ENCODE measurements at places on chromosomes 13 and 19.
A peak's percentile ranks its signal among the peaks of the same experiment; 100 is the strongest.

- no peak for DNase-seq
These were observed 310.8 kb upstream of the KLF12 start for GRCh38 chr13:74444864-74445479.

DNA sequence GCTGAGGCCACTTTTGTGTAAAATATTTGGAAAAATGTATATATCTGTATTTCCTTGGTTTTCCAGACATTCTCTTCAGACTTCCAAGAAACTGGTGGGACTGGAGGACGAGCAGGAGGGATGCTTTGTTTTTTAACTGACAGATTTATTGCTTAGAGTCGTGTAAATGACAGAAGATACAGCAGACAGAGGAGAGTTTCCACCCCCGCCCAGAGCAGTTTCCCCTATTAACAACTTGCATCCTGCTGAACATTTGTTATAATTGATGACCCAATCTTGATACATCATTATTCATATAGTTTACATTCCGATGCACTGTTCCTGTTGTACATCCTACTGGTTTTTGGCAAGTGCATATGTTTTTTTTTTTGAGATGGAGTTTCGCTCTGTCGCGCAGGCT is 7.1 kb upstream of the DOCK6 start:
- no peak for DNase-seq

DNA sequence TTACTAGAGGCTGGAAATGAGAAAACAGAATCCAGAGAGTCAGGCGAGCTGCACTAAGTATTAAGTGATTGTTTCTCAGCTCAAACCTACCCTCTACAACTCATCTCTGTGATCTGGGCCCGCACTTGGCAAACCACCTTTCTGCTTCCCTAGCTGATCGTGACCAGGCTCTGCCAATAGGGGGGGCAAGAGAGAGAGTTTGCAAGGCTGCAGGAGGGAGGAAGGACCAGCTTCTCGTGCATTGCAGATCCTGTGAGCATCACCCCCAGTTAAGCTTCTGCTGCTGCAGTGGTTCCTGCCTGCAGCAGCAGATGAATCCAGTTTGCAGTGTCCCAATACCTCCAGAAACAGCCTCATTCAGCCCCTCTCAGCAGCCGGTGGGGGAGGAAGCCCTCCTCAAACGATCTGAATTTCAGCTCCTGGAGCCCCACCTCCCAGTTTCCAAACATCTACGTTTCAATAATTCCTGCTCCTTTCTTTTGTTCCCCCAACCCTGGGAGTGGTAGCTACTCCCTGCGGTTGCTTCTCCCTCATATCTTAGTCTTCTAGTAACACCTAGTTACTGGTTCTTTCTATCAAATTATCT is 20.0 kb downstream of the XRCC1 start:
- DNase-seq, result peak; percentile 75

DNA sequence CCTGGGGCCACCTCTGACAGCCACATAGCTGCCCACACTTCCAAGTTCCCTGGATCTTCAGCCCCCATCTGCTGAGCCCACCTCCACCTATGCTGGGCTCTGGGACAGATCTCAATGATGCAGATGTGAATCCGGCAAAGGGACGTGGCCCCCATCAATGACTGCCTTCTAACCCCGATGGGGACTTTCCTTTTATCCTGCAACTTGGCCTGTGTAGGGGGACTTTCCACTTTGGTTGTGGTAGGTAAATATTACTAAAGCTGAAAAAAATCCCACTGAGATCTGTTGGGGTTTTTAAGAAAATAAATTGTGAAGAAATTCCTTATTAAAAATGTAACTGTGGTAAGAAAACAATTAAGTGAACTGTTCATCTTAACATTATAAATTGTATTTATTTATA is 20.8 kb upstream of the ASPDH start:
- no peak for DNase-seq

GRCh38 chr13:98938801-98939200 is 39.1 kb downstream of the DOCK9 start:
- no peak for DNase-seq

DNA sequence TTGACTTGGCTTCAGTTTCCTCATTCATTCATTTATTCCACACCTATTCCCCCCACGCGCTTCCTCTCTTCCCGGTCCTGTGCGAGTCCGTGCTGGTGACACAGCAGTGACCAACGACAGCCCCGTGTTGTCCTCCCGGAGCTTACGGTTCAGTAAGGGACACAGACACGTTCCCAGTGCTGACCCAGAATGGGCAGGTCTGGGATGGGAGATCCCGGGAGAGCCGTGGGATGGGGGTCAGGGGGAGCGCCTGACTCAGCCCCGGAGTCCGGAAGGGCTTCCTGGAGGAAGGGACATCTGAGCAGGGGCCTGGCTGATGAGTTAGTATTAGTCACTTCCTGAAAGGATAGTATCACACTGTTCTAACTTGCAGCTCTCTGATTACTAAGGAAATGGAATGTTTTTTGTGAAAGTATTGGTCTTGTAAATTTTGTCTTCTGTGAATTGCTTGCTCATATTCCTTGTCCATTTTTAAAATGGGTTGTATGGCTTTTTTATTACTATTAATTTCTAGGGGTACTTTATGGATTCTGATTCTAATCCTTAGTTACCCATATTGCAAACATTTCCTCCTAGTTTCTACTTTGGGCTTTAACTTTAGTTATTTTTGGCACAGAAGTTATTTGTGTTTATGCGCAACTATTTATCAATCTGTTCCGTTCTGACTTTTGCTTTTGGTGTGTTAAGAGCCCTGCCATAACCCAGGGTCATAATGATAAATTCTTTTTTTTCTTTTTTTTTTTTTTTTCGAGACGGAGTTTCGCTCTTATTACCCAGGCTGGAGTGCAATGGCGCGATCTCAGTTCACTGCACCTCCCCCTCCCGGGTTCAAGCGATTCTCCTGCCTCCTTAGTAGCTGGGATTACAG is 708 bp upstream of the ERCC1 start:
- no peak for DNase-seq

DNA sequence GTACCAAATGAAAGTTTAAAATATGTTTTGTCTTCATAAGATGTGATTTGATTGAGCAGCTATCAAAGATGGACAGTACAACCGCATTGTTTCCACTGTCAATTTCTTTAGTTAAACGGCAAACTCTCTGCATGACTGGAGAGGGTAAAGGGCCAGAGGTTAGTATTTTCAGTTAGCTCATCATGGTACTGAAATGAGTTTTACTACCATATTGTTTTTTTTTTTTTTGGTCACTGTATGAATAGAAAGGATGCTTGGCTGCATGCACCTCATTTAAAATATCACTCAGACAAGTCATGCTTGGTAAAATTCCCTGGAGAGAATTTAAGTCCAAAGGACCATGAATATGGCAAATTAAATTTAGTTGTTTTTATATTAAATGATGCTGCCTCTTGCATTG is 942.1 kb upstream of the SPRY2 start:
- DNase-seq, result no peak

DNA sequence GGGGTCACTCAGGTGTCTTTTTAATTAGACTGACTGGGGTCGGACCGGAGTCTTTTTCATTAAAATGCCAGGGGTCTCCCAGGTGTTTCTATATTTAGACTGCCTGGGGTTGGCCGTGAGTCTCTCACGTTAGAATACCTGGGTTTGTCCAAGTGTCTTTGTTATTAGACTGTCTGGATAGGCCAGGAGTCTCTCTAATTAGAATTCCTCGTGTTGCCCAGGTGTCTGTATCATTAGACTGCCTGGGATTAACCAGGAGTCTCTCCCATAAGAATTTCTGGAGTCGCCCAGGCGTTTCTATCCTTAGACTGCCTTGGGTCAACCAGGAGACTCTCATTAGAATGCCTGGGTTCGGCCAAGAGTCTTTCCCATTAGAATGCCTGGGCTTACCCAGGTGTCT is 1445.7 kb downstream of the UQCRFS1 start:
- no peak for DNase-seq

DNA sequence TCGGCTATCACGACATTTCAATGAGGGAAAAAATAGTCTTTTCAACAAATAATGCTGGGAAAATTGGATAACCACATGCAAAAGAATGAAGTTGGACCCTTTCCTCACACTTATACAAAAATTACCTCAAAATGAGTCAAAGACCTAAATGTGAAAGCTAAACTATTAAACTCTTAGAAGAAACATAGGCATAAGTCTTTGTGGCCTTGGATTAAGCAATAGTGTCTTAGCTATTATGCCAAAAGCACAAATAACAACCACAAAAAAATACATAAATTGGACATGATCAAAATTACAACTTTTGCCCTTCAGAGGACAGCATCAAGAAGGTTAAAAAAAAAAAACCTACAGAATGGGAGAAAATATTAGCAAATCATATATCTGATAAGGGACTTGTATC is 156.6 kb downstream of the FOXO1 start:
- no peak for DNase-seq

DNA sequence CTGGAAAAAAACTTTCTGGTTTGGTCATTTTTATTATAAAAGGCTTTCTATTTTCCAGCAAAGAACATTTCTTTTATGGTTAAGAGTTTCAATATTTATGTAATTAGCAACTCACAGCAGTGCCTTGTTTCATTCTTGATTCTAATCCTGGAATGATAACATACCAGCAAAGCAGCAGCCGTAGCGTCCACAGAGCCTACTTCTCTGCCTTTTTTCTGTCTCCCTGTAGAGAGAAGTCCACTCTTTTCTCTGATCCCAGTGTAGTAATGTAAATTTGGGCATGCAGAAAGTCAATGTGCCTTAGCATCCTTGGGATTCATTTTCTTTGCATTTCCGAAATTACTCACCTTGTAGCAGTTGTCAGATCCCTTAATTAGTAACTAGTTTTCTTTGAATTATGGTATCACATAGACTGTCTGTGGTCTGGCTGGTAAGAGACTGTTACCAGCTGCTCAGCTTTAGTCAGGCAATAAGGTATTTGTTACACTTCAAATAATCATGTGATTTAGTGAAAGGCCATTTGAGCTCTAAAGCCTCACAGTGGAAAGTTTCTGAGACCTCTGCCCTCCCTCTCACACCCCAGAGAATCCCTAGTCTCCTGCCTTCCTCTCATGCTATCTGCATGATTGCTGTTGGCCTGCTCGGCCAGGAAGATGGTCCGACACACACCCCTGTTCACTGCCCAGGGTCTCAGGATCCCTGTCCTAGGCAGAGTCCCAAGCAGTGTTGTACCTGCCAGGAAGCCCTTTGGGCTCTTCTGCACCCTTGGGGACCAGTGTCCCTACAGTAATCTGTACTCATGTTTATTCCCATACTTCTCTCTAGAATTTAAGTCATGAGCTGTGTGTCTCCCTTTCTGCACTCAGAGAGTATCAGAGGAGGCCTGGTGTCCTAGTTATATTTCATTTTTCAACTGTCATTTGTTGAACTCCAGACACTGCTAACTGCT is 86.3 kb downstream of the LRCH1 start:
- DNase-seq, result no peak

GRCh38 chr19:38194061-38194701 is 29.8 kb downstream of the DPF1 start:
- no peak for DNase-seq

DNA sequence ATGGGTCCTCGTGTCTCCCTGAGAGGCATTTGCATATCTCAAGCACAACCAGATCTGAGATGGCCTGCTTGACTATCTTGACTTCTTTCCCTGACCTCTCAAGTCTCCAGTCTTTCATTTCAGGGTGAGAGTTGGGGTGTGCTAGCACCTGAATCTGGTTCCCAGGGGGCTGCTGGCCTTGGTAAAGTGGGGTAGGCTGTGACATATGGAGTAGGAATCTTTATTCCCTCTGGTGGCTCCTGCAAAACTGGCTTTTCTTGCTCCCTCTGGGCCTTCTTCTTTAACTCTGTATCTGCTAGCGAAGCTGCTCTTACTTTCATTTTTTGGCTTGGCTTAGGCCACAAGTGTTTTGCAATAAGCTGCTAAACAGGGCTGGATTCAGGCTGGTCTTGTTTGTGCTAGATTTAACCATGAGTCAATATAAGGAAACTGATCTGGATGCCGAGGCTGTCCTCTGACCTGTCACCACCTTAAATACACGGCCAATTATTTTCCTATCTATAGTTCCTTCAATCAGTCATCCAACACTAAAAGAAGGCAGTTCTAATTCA is 42.3 kb downstream of the ZNF493 start:
- DNase-seq, result no peak

GRCh38 chr19:57245959-57246358 is 5.5 kb downstream of the ZNF805 start:
- no peak for DNase-seq

- DNase-seq, result no peak
These were observed 28.3 kb downstream of the PIP5K1C start for GRCh38 chr19:3671680-3672574.

DNA sequence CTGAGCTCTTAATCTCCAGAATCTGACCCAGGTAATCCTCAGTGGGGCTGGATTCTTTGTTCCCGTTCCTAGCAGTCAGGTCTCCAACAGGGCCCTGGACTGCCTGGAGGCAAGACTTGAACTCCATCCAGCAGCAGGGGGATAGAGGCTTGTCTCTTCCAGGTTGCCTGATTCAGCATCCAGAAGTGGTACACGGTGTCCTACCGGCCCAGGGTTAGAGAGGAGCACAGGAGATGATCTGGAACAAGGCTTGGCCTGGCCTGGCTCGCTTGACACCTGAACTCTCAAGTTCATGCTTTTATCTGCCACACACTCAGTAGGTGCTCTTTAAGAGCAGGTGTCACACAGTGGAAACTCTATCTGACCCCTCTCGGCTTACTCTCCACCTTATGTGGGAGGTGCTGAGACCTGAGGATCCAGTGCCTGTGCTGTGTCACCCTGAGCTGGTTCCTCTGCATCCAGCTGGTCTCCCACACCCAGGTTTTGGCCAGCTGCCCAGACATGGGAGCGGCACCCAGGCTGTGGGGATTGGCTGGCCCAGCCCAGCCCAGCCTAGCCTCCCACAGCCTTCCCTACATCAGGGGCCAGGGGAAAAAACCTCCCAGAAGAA is at the start of gene CYP4F3:
Gene CYP4F3, plus strand, starts transcription at position 604 of the 610 bp plus-strand sequence. CDS start 519 bp downstream, outside the sequence.
- peak; percentile 28 for DNase-seq

- DNase-seq, result no peak
These were observed 17.2 kb downstream of the PKN1 start for GRCh38 chr19:14450168-14450874.

DNA sequence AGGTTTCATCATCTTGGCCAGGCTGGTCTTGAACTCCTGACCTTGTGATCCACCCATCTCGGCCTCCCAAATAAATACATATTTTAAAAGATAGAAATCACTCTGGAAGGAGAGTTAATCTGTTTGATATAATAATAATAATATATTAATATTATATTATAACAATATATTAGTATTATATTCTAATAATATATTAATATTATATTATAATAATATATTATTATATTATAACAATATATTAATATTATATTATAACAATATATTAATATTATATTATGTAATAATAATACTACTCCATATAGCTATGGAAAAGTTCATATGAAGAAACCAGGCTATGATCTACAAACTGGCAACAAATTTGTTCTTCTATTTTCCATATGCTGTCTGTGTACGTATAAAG is 16.8 kb downstream of the HPN start:
- DNase-seq, result no peak

DNA sequence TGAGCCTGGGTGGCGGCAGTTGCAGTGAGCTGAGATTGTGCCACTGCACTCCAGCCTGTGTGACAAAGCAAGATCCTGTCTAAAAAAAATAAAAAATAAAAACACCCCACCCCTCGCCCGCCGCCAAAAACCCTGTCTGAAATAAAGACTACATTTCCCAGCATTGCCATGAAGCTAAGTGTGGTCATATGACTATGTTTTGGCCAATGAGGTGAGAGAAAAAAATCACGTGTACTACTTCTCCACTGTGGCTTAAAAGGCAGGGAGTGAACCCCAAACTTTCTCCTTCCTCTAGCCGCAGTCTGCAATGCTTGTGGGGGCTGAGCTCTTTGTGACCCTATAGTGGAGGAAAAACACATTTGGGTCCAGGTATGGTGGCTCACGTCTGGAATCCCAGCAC is 54.9 kb downstream of the COLGALT1 start:
- peak; percentile 22 for DNase-seq

GRCh38 chr19:12085074-12085818 is 20.7 kb downstream of the ZNF844 start:
- no peak for DNase-seq

GRCh38 chr19:42332059-42332458 is 6.6 kb downstream of the MEGF8 start:
- no peak for DNase-seq

All from posterior cingulate gyrus (tissue), 11 donors.